Kidney glomerular epithelial cell (primary cell): ENCODE measurements at places on chromosomes 16 and 17.

DNA sequence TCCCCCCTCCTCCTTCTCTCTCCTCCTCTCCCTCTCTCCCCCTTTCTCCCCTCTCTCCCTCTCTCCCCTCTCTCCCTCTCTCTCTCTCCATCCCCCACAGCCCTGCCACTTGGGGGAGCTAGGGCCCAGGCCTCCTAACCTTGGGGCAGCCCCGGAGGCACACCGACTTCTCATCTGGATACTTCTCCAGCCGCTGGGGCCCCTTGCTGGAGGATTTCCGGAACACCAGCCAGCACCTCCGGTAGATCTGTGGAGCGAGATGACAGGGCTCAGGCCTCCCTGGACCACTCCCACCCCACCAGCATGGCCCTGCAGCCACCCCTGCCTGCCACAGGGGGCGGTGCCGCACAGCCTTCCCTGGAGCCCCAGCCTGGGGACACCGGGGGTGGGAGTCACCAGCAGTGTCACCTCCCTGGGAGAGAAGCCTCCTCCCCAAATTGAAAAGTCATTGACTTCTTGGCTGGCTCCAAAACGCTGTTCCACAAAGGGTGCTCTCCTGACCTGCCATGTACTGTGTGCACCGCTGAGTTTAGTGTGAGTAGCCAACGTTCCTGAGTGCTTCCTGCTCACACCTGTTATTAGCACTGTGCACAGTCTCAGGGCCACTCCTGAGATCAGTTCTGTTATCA lies 10.5 kb downstream of the DOK4 start:
- DNase-seq, result no peak

DNA sequence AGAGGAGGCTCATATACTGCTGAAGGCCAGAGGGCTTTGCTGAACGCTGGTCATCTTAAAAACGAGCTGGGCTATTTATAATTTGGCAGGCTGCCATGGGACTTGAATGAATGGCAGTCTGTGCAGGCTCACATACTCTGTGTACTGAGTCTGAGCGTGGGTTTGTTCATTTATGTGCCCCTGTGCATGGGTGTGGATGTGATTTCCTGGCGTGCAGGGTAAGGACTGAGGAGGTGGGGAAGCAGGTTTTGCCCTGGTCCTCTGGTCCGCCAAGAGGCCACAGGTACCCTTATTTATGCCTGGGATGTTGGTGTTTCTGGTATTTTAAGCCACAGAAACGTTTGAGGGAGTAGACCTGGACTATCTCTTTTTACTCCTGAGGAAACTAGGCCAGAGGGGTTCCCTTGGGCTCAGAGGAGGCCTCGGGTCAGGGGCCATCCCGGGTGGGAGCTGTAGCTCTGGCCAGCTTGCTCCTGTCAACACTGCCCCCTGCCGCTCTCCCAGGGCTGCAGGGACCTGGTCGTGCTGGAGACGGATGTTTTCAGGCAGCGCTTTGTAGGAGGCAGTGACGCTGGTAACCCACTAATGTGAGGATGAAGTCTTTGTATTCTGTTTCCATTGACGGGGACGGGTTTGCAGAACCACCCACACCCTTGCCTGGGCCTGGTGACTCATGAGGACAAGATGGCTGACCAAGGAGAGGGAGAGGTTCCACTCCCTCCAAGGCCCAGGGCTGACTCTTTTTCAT lies 184.4 kb downstream of the MSI2 start:
- DNase-seq, result peak; percentile 76

- DNase-seq, result peak; percentile 76
Measured at GRCh38 chr17:45051060-45051719, at the start of gene DCAKD. Gene DCAKD (minus strand): TSS chr17:45051632. CDS start chr17:45034885, 16,747 bp downstream.

GRCh38 chr17:76925441-76925891 lies 57.3 kb downstream of the MGAT5B start:
- DNase-seq, result no peak

GRCh38 chr17:71921796-71922195 lies 199.0 kb upstream of the SOX9 start:
- peak; percentile 11 for DNase-seq

DNA sequence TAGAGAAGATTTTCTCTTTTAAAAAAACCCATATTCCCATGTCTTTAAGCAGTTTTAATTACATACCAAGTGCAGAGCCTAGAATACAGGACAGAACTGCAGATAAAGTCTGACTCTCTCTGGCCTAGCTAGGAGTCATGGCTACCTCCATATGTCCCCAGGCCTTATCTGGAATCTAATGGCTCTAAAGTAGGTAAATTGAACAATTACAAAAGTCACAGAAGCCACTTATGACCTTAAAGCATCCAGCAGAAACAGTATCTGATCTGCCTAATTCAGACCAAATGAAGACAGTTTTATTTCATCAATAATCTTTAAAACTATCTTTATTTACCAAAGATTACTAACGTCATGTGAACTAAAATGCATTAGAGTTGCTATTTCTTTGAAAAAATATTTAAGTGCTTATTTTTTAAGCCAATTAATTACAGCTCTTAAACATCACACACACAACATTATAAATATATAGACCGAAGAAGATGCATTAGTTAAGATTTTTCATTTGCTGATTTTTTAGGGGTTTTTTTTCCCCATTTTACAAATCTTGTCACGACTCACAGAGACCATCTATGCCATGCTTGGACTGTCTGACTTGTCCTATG lies 28.7 kb downstream of the PMM2 start:
- no peak for DNase-seq

DNA sequence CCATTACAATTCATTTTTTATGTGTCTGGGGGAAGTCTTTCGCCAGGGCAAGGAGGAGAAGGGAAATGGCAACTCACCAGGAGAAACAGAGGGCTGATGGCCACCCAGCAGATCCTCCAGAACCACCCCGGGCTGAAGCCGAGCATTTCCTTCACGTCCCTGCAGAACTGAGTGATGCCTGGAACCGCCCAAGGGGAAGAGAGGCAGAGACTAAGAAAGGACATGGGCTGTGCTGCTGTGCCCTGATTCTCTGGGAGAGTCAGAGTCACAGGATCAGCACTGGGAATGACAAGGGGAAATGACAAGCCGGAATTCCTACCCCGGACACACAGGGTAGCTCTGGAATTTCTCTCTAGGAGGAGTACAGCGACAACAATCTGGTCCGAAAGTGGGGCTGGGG lies 27.8 kb downstream of the SLC6A4 start:
- DNase-seq, result no peak

DNA sequence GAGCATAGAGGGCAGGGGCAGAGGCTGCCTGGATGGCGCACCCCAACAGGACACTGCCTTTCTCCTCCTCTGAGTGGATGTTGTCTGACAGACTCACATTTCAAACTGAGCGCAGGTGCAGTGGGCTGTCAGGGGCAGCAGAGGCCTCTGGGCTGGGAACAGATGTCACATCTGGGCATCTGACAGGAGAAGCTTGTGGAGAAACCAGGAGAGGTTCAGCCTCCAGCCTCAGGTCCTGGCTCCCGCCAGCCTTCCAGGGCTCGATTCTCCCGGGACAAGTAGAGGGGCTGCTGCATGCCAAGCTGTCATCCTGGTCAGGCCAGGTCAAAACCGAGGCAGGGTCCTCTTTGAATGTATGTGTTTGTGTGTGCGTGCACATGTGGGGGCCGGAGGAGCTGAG lies 67.7 kb upstream of the SDK2 start:
- no peak for DNase-seq

GRCh38 chr17:17403065-17403464 lies 73.7 kb upstream of the MED9 start:
- DNase-seq, result no peak

DNA sequence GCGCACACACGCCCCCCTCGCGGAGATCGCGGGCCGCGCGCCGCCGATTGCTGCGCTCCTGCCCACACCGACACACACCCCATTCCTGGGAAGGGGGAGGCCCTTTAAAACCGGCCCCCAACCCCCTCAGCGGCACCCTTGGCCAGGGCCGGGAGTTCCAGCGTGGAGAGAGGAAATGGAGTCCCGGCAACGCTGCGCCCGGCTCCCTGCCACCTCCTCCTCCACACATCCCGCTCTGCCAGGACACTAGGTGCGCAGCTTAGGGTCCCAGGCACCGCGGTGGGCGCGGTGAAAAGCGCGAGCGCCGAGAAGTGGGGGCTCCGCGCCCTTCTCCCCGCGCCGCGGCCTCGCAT lies 397 bp downstream of the CDC42EP4 start:
- DNase-seq, result no peak

- no peak for DNase-seq
Measured at GRCh38 chr16:70381604-70382342, 35.1 kb downstream of the DDX19A start.

GRCh38 chr17:80860101-80860671 lies 131.5 kb upstream of the CHMP6 start:
- no peak for DNase-seq

DNA sequence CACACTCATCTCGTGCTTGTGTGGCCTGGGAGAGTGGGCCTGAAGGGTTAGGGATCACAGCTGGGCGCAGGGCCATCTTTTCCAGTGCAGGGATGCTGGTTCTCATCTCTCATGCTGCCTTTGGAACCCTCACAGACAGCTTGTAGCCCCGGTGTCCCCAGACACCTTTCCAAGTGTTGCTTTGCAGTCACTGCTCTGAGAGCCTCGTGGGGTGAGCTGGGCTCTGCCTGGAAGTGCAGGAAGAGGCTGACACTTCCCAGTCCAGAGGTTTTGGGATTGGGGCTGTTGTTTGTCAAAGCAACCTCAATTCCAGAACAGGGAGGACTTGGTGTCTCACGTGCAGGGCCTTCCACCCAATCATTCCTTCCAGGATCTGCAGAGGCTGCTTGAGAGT lies 28.2 kb downstream of the TBX4 start:
- no peak for DNase-seq

DNA sequence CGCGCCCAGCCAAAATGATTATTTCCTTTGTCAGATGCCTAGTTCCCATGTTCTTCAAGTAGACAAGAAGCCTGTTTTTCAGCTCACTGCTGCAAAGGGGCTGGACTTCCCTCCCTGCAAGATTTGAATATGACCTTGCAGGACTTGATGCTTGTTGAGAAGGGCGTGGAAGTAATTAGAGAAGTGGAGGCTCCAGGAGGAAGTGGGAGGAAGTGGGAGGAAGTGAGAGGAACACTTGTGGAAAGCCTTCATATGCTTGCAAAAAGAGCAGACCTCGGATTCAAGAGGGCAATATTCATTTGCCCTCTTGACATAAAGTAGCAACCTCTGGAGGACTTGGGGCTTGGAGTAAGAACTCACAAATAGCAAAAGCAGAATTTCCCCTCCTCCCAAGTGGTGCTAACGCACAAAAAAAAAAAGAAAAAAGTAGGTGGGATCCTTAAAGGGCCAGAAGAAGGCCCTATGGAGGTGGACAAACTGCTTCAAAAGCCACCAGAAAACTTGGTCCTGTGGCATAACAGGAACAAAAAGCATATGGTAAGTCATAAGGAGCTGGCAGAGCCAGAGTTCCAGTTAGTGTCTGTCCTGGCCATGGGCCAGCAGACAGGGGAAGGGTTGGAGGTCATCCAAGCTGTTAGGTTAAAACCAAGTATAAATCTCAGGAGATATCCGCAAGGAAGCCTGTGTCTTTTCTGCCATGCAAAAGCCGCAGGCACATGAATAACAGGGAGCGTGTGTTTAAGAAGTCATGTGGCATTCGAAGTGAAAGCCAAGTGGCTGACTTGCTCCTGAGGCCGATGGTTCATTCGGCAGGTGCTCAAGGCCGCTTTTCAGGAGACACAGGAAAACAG lies 20.6 kb upstream of the PRKAR1A start:
- DNase-seq, result no peak

DNA sequence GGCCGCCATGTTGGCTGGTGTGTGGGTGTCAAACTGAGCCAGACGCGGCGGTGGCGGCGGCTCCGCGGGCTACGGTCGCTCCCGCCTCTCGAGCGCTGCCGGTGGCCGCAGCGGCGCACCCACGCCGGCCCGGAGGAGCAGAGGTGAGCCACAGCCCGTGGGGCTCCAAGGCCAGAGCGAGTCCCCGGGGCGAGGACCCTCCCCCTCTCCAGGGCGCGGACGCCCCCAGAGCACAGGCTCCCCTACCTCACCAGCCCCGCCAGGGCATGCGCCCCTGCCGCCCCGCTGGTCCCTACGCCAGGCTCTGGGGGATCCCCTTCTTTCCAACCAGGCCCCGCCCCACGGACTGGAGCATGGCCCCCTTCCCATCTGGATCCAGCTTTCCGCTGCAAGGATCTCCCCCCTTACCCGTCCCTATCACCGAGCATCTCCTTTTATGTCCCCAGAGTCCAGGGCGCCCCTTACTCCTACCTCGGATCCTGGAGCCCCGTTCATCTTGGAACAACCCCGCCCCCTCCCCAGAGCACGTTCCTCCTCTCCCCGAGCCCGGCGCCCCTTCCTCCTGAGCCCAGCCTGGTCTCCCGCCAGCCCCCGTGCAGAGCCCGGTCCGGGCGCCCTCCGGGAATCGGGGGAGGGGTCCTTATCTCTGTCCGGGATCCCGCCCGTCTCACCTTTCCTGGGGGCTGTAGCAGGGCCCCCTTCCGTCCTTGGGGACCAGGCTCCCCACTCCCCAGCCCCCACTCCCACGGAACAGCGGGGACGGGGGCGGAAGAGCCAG lies 412 bp downstream of the EPN2 start:
- no peak for DNase-seq

DNA sequence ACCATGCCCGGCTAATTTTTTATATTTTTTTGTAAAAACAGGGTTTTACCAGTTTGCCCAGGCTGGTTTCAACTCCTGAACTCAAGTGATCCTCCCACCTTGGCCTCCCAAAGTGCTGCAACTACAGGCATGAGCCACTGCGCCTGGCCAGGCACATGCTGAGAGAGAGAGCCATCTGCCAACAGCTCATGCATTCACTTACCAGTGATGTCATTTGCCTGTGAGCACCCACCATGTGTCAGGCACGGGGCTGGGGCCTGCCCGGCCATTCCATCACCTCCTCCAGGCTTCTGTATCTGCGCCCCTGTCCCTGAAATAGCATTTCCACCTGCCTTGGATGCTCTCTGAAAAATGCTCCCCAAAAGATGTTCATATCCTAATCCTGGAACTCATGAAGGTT lies 43.6 kb upstream of the PEMT start:
- no peak for DNase-seq

- no peak for DNase-seq
Measured at GRCh38 chr17:70159980-70160379, 9.4 kb upstream of the KCNJ2 start.

- peak; percentile 51 for DNase-seq
Measured at GRCh38 chr17:12637015-12637414, 28.7 kb upstream of the MYOCD start.

- no peak for DNase-seq
Measured at GRCh38 chr16:51949282-51949681, 597.7 kb downstream of the TOX3 start.

DNA sequence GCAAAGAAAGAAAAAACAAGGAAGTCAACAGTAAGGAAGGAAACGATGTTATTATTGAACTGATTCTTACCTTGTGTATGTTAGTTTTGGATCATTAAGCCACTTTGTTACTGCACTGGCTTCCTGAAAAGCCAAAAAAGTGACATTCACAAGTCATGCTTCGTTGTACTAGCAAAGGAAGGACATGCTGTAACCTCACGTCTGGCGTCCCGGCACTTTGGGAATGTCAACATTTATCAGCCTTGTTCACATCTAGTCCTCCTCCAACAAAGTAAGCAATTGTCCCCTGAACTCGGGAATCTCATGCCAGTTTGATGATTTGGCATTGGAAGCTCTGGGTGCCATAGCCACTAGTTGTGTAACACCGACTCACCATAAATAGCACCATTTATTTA lies 731 bp upstream of the MKS1 start:
- DNase-seq, result no peak
